AG08395 (cell line): ENCODE measurements at places on chromosomes 1 and 21.

- DNase-seq, result no peak
Measured at GRCh38 chr1:153649137-153649862, 9.2 kb upstream of the SNAPIN start.

GRCh38 chr1:172533513-172534151 is 682 bp downstream of the SUCO start:
- no peak for DNase-seq

DNA sequence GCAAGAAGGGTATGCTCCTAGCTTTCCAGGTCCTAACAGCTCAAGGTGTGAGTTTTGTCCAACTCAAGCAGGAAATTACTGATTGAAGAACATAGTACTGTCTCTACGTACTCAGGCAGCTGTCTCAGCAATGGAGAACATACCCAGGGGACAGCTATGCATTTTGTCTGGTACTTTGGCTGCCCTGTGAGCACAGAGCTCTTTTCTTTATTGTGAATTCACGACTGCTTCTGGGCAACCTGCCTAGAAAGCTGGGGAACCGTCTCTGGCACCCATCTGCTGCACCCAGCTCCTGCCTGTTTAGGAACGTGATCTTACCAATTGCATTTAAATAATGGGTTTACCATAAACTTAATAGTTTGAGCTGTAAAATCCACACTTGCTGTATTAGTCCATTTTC is 258.1 kb downstream of the HHAT start:
- no peak for DNase-seq

DNA sequence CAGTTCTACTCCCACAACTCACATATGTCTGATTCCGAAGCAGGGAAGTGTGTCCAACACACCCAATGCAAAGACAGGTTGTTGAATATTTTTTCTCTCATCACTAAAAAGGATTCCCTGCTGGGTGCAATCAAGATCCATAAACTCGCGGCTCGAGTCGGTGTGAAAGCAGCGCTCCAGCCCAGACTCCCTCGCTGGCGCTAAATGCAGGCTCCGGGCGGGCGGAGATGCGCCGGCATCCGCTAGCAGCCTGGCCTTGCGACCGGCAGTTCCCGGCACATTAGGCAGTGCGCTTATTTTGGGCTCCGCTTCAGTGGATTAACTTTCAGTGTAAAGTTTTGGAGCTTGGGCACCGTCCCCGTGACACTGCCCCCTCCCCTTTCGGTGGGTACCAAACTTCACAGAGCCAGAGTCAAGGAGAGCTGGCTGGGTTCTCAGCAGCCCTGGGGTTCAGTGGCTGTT is 87.7 kb upstream of the POU3F1 start:
- no peak for DNase-seq

GRCh38 chr1:115669886-115670285 is 28.1 kb downstream of the VANGL1 start:
- no peak for DNase-seq

DNA sequence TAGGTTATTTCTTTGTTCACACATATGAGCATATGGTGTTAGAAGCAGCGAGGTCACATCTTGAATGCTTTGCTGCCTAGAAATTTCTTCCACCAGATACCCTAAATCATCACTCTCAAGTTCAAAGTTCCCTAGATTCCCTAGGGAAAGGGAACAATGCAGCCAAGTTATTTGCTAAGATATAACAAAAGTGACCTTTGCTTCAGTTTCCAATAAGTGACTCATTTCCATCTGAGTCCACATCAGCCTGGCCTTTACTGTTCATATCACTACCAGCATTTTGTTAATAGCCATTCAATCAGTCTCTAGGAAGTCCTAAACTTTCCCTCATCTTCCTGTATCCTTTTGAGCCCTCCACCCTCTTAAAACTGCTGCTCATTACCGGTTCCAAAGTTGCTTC is 1502.5 kb downstream of the KCNT2 start:
- no peak for DNase-seq

- DNase-seq, result no peak
Measured at GRCh38 chr1:178587096-178587495, 74.2 kb downstream of the TEX35 start.

GRCh38 chr1:66542811-66543767 is 9.1 kb downstream of the SGIP1 start:
- peak; percentile 17 for DNase-seq

GRCh38 chr1:204255966-204256365 is 42.2 kb upstream of the GOLT1A start:
- peak; percentile 41 for DNase-seq

- DNase-seq, result no peak
Measured at GRCh38 chr1:37553598-37553926, 531 bp downstream of the SNIP1 start.

DNA sequence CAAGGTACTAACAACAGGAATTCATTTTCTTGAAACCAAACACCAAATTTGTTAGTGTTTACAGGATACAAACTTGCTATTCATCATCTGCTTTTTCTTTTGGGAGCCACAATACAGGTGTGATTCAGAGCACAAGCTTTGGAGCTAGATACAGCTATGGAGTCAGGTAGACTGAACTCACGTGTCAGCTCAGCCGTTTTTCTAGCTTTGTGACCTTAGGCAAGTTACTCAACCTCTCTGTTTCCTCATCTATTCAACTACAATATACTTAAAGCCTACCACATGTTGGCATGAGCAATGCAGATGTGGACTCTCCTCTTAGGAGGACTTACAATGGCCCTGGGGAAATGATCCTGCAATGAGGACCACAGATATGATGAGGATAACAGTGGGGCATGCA is 6.3 kb downstream of the HTR1D start:
- DNase-seq, result no peak
